ENCODE measurements at places on chromosomes 1 and 21.
A peak's percentile ranks its signal among the peaks of the same experiment; 100 is the strongest.

DNA sequence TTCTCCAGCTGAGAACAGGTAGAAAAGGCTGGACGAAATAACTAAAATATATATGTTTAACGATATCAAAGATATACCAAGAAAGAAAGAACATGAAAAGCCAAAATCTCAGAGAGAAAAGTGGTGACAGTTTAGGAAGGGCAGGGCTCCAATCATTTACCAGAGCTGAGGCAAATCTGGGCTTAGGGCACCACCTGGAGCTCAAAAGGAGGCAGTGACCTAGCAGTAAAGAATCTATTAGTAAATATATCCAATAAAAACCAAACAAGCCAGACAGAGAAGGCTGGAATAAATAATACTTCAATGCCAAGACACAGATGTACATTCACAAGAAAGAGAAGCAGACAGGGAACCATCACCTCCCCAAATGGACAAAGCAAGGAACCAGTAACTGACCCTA is 43.5 kb downstream of the CHIA start:
- no peak for DNase-seq

DNA sequence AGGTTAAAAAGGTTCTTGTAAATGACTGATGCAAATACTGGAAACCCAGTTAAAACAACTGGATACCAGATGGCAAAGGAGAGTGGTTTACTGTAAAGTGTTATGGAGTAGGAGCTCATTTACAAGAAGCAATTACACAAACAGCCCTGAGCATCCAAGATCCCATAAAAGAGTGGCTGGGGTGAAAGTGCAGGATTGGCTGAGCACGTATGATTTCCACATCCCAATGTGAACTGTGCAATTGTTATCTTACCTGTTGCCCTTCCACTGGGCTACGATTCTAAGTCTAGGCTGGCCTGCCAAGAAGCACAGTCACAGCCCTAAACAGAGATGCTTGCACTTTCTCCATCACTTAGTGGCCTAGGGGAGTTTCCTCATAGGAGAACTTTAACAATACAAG is 277.6 kb upstream of the RUNX1 start:
- no peak for DNase-seq

DNA sequence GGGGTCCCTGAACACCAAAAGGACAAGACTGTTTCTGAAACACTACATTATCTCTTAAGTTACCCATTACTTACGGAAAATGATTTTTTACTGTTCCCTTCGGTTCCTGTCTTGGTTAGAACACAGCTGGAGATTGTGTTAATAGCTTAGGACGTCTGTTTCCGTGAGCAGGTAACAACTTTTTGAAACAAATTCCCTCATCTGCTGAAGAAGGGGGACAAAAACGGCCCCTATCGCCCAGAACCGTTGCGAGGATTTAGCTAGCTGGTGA is 67.8 kb downstream of the SLC35A3 start:
- no peak for DNase-seq

DNA sequence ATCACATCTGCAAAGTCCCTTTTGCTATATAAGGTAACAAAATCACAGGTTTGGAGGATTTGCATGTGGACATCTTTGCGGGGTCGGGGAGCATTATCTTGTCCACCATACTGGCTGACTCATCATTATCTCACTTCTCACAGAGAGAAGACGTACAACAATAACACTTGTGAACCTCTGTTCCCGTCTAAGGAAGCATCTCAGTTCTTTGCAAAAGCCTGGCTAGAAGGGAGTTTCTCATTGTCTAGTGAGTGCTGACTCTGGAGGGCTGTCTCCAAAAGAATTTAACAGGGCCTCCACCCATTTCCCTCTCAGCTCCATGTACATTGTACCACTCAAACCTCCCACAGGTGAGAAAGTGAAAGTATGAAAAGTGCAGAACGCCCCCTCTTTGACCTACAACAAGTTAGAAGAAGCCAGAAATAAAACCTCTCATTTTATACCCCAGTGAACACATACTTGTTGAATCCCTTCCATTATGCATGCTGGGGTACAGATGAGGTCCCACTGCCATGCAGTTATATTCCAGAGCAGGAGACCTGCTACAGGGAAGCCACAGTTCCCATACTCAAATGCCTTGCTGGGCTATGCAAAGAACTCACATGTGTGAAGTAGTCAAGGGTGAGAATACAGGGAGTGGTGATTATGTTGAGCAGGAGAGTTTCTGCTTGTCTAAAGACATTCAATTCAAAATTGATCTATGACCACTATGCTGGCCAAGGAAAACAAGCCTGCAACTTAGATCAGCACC is 121.7 kb upstream of the PRDX6 start:
- no peak for DNase-seq

GRCh38 chr1:4328402-4329071 is 325.9 kb upstream of the AJAP1 start:
- no peak for DNase-seq

DNA sequence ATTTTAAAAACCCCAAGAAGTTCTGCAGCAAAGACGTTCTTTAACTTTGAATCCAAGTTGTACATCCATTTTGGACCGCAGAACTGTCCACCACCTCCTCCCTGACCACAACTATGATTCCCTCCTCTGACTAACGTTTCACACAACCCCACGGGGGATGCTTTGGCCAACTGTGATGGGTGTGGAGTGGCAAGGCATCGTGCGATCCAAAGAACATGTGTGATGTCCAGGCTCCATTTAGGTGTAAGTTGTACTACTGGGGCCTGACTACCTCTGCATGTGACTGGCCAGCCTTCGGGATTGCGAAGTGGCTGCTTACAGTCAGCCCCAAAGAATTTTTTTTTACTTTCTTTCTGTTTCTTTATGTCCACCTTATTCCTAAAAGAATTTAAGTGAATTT is 6.7 kb downstream of the KCNJ15 start:
- no peak for DNase-seq

DNA sequence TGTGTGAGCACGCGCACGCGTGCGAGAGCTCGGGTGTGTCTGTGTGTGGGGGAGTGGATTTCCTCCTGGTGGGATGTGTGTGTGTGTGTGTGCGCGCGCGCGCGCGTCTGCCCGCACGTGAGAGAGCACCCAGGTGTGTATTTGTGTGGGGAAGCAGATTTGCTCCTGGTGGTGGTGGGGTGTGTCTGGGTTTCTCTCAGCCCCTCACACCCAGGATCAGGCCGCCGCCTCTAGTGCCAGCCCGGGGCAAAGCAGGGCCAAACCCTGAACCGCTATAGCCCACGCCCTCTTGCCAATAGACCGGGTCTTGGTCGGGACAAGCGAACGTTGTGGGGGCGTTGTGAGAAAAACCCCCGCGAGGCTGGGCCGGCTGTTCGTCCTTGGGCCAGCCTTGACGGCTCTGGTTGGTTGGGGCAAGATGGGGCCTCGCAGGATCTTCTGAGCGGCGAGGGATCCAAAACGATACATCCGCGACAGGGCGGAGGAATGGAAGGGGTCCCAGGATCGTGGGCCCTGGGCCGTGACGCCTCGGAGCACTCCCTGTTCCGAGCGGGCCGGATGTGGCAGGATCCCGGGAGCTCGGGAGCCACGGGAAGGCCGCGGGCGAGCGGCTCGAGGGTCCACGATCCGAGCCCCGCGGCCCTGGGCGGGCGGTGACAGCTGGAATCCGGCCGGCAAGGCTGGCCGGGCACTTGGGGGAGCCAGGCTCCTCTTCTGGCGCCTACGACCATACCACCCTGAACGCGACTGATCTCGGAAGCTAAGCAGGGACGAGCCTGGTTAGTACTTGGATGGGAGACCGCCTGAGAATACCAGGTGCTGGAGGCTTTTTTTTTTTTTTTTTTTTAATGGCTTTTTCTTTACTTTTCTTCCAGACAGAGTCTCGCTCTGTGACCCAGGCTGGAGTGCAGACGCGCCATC is 68.2 kb downstream of the RNF187 start:
- DNase-seq, result no peak

GRCh38 chr21:40668555-40669275 is 178.2 kb downstream of the DSCAM start:
- DNase-seq, result no peak

DNA sequence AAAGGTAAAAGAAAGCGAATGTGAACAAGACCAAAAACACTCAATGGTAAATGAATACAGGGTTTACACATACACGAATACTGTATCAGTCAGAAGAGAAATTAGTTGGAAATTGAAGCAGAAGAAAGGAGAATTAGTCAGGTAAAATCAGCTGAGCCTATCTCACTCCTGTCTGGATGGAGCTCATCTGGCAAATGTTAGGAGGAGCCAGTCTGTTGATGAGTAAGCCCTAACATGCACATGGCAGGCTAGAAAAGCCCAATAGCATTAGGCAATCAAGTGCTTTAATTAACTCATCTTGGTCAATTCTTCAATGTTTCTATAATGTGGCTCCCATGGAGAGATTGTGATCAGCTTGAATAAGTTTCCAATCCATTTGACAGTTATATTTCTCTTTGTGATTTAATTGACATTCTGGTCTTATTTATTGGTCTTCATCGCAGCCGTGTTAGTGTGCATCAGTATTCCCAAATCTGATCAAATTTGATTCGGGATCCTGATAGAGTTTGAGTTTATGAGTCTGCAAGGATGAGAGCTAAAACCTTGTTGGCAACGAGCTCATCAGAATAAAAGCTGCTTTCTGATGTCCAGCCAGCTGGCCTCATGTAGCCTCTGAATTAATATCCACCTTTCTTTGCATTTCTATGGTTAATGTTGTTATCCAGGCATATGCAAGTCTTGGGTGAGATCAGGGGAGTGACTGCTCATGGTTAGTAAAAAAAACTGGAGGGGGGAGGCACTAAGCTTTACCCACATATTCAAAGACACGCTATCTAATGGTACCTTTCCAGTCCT is 22.1 kb upstream of the KCNA10 start:
- DNase-seq, result no peak

DNA sequence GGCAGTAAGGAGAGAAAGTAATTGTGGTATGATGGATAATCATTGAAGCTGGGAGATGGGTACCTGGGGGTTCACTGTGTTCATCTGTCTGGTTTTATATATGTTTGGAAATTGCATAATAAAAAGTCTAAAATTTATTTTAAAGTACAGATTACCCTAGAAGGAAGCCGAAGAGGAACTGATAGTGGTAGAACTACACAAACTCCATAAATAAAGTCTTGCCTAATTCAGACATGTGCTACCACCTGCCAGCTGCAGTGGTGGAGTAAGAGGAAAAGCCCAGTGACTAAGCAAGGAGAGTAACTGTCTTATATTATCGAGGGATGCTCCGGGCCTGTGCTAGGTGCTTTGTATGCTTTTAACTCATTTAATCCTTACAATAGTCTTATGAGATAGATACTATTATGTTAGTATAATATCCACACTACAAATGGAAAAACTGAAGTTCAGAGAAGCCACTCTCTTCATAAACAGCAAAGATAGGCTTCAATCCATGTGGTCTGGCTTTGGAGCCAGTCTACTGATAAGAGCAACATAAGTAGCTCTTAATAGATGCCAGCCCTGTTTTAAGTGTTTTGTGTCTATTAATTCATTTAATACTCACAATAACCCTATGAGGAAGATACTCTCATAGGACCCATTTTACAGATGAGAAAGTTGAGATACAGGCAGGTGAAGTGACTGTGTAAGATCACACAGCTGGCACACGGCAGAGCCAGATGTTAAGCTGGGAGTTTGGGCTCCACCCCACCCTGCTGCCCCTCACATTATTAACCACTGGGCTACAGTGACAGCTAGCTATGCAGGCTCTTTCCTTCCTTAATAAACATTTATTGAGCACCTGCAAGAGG is 56.8 kb upstream of the HNRNPU start:
- no peak for DNase-seq

GRCh38 chr1:204612326-204612725 is 73.2 kb downstream of the LRRN2 start:
- DNase-seq, result no peak

- DNase-seq, result no peak
Observed at GRCh38 chr1:184061396-184062003, 10.0 kb downstream of the TSEN15 start.

- no peak for DNase-seq
Observed at GRCh38 chr1:53625766-53626520, 113.0 kb downstream of the GLIS1 start.

GRCh38 chr1:113857776-113858175 is 13.7 kb downstream of the PTPN22 start:
- no peak for DNase-seq

- DNase-seq, result no peak
Observed at GRCh38 chr1:163414778-163415177, 93.0 kb downstream of the NUF2 start.

GRCh38 chr1:74637296-74637695 is 36.3 kb downstream of the ERICH3 start:
- DNase-seq, result no peak

DNA sequence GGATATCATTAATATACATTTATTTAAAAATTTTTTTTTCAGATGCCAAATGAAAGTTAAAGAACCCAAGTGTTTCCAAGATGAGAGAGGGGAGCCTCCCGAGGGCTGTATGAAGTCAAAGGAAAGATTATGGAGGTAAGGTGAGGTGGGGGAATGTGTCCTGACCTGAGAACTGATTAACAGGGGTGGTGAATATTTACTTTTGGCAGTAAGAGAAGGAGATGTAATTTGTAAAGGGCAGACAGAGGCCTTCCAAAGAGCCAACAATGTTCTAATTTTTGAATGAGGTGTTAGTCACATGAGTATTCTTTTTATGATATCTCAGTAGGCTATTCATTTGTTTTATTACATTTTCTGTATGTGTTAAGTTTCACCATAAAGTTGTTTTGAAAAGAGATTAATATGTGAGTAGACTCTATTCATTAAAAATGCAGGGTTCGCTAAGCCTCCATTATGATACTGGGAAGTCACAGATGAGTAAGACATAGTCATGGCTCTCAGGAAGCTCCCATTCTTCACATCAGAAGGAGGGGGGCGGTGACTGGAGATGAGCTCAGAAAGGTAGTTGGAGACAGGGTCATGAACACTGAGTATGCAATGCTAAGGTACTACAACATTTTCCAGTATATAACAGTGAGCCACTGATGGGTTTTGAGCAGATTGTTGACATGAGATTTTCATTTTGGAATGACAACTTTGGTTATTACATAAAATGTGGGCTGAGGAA is 62.4 kb upstream of the TNFSF18 start:
- DNase-seq, result no peak

- DNase-seq, result no peak
Observed at GRCh38 chr1:159889821-159890252, 10.1 kb downstream of the CFAP45 start.

DNA sequence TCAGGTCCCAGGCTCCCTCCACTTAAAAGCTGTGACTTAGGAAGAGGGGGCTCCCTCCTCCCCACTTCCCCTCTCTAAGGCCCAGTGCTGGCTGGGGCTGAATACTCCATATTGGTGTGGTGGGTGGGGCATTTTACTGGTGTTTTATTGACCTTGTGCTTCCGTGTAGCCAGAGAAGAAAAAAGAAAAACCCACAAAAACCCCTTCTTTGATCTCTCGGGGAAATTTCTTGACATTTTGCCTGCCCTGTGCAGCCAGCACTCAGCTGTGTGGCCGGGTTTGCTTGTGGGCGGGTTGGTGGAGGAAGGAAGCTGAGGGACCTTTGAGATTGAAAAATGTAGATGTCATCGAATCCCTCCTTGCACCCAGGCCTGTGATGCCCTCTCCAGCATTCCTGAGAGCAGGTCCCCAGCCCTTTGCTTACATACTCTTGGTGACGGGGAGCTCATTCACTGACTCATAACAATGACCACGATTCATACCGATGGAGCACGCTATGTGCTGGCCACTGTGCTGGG is 24.8 kb downstream of the TNFRSF8 start:
- DNase-seq, result no peak

GRCh38 chr1:173253046-173253445 is 45.9 kb upstream of the TNFSF4 start:
- no peak for DNase-seq

GRCh38 chr21:27802816-27803475 is 836.1 kb upstream of the ADAMTS5 start:
- peak; percentile 42 for DNase-seq

GRCh38 chr1:14363036-14363590 is 235.4 kb upstream of the KAZN start:
- DNase-seq, result no peak

GRCh38 chr1:204829133-204829825 is 41.4 kb upstream of the NFASC start:
- peak; percentile 53 for DNase-seq
